ENCODE measurements at places on chromosomes 1 and 21.

DNA sequence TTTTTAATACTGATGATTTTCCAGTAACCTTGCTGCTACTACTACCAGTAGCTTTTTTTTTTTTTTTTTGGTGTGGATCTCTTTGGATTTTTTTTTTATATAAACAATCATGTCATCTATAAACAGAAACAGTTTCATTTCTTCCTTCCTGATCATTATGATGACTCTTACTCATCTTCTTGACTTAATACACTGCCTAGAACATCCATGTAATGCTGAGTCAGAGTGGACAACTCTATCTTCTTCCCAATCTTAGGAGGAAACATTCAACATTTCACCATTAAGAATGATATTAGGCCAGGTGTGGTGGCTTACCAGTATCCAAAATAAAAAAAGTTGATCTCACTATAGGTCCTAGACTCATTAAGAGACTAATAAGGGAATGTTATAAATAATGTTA lies 69.1 kb downstream of the RUSC1 start:
- no peak for DNase-seq

- no peak for DNase-seq
These were observed 42.6 kb upstream of the PIGV start for GRCh38 chr1:26745191-26745590.

DNA sequence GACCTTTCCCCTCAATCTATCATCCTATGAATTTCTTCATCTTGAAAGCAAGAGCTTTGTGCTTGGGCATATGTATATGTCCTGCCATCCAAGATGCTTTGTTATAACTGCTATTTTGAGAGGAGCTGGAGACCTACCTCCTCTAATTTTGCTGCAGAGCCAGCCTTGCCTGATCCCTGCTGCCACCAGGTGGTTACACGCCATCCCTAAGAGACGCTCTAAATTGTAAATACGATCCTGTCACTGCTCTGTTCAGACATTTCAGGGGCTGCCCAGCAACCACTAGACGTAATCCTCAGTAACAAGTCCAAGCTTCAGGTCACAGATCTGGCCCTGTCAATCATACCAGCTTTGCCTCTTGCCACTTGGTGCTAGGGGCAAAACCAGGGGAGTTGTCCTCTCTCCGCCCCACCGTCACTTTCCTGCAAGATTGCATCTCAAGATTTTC lies 32.9 kb downstream of the GPA33 start:
- no peak for DNase-seq

GRCh38 chr1:151864411-151864810 lies 10.9 kb upstream of the THEM5 start:
- DNase-seq = no peak

DNA sequence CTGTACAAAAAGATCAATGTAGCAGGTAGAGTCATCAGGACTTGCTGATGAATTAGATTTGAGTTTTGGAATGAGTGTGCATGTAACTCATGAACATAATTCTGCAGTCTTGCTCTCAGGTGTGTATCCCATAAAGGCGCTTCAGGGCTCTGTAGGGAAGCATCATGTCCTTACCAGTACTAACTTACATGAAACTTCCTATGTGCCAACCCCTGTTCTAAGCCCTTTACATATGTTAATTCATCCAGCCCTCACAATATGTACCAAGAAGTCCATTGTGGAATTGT lies 2.1 kb upstream of the FCRLB start:
- no peak for DNase-seq

DNA sequence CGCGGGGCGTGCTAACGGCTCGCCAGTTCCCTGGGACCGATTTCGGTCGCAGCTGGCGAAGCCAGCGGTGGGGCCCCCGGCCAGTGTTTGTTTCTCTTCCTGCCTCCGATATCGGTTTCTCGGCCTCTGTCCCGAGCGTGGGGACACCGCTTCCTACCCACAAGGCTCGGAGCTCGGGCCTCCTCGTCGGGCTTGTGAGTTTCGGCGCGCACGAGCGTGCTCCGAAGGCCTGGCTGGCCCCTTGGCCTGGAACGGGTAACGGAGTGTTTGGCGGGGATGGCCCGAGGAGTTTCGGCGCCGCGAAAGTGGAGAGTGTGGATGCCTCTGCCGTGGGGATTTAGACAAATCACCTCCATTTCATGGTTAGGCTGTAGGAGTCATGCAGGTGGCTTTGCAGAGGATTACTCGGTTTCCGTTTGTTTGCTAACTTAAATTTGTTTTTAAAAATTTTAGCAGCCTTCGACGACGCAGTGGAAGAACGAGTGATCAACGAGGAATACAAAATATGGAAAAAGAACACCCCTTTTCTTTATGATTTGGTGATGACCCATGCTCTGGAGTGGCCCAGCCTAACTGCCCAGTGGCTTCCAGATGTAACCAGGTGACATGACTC lies 559 bp downstream of the RBBP4 start:
- no peak for DNase-seq

- no peak for DNase-seq
These were observed 59.2 kb downstream of the IVNS1ABP start for GRCh38 chr1:185257950-185258208.

GRCh38 chr1:113058941-113059706 lies 13.9 kb upstream of the LRIG2 start:
- DNase-seq = no peak

DNA sequence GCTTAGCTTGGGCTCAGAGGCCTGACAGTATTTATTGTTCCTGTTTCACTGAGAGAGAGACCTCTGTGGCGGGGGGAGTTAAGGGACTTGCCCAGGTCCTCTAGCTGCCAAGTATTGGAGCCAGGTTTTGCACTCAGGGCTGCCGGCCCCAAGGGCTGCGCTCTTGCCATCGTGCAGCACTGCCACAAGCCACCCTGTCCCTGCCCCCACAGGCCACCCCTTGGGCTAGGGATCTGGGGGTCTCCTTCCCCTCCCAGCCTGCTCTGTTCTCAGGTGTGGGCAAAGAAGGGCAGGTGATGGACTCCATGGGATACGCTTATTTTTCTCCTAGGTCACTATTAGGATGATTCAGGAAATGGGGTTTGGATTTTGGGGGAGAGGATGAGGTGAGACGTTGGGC lies 8.7 kb downstream of the KIAA1614 start:
- no peak for DNase-seq

DNA sequence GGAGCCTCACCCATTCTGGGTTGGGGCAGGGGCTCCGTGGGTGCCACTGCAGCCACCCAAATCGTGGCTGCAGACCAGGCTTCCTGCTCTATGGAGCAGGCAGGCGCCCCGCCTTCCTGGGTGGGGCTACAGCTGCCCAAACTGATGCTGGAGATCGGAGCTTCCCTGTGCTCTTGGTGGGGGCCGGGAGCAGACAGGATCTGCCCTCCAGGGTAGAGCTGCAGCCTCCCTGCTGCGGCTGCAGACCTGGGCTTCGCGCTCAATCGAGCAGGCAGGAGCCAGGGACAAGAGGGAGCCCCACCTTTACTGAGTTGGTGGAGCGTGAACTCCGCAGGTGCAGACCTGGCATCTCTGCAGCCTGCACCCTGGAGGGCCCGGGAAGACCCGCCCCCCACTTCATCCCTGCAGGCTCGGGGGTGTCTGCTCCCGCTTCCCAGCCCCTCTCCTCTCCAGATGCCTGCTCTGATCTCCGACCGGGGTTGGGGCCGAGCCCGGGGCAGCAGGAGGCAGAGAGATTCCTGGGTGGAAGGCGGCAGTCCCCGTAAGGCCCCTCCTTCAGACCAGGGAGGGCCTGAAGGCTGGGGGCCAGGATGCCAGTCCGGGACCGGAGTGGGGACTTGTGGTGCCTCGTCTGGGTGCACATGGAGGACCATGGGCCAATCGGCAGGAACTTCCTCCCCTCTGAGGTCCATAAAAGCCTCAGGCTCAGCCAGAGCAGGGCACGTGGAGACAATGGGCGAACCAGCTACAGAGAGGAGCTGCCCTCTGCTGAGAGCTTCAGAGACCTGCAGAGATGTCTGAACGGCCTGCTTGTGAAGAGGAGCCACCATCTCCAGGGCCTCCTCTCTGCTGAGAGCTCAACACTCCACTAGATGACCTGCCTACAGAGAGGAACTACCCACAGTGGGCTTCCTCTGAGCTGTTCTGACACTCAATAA lies 359.3 kb downstream of the SMYD3 start:
- no peak for DNase-seq

DNA sequence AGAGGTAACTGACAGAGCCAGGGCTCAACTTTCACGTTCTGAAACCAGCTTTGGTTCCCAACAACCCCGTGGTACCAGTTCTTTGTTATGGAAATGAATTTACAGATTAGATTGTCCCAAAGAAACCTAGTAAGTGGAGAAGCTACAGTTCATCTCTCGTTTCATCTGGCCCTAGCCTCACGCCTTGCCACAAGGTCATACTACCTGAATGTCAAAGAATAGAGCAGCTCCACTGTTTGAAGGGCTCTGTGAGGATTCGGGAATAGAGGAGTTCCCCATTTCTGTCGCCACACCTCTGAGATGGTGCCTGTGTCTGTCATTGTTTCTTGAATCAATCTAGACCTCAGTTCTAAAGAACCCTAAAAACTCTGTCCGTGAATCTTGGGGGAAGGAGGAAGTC lies 15.0 kb upstream of the CDC42 start:
- no peak for DNase-seq

- DNase-seq = no peak
These were observed 25.1 kb upstream of the ZNF362 start for GRCh38 chr1:33231166-33231565.

DNA sequence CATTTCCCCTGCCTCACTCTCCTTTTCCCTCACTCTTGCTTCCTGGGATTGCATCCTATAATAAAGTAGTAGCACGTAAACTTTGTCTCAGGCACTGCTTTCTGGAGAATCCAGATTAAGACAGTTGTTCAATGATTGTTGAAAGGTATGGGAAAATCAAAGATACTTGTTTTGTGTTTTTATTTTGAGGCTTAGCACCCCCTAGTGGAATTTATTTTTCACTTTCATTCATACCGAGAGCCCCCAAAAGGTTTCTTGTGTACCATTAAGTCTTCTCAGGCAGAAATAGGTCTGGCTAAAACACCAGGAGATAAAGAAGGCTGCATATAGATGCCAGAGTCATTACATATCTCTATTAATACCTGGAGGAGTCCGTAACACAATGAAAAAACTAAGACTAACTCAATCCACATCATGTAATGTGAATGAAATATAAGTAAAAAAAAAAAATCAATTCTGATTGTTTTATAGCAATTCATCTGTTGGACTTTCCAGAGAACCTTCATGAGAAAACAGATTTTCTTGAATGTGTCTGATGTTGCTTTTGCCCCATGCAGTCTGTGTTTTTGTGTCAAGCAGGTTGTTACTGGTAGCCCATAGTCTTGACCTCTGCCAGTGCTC lies 103.5 kb downstream of the RPE65 start:
- no peak for DNase-seq

DNA sequence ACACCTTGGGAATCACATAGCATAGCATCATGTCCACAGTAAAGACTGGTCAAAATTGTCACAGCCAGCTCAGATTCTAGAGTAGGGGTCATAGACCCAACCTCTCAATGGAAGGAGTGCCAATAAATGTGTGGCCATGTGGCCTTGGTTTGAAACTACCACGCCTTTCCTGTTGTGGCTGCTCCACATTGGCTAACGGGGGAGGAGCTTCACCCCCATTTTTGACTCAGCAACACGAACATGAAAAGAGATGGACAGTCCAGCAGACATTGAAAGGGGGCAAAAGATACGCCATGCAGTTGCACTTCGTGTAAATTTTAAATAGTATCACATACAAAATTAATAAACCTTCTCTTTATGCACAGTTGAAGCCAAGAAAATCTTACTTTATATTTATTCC lies 78.4 kb upstream of the HIVEP3 start:
- no peak for DNase-seq

- DNase-seq = no peak
These were observed 165.5 kb upstream of the NR5A2 start for GRCh38 chr1:199862047-199862446.

GRCh38 chr1:162069334-162070093 lies at the start of gene NOS1AP:
TSS of gene NOS1AP (plus strand) at chr1:162069691. CDS start at chr1:162070178, 487 bp downstream.
- DNase-seq = peak; percentile 62

- DNase-seq = no peak
These were observed 96.8 kb upstream of the PALMD start for GRCh38 chr1:99548943-99549605.

DNA sequence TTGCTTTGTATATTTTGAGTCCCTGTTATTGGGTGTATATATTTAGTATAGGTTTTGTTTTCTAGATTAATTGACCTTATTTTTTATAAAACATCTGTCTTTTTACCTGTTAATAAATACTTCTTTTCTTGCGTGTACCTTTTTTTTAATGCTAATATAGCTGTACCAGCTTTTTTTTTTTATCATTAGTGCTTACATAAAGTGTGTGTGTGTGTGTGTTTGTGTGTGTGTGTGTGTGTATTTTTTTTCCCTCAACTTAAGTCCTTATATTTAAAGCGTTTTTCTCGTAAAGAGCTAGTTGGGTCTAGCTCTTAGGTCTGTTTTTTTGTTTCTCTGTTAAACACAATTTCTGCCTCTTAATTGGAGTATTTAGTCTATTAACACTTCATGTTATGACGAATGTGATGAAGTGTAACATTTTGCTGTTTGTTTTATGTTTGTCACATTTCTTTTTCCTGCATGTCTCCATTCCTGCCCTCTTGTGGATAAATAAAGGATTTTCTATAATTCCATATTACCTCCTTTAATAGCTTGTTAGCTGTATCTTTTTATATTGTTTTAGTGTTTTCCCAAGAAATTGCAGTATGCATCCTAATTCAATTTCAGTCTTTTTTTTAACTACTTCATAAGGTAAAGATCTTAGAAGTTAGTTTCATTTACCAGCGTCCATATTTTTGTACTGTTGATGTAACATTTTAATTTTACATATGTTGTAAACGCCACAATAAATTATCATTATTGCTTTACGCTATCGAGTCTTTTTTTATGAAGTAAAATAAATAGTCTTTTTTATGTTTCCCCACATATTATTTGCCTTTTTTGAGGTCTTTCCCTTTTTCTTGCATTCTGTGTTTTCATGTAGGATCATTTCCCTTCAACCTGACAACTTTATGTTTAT lies 4.3 kb downstream of the PRMT2 start:
- no peak for DNase-seq

DNA sequence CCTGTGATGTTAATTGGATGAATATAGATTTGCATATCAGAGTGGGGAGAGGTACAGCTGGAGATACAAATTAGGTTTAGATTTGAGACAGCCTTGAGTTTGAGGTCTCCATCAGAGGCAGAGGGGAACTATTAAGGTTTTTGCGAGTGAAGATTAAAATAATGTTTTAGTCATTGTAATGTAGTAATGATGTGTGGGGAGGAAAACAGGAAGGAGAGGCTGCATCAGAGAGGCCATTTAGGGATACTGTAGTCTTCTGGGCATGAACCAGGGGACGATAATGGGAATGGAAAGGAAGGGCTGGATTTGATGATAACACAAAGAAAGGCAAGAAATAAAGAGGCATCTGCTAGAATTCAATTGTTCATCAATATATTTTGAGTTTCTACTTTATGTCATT lies 9.5 kb downstream of the CD84 start:
- no peak for DNase-seq

DNA sequence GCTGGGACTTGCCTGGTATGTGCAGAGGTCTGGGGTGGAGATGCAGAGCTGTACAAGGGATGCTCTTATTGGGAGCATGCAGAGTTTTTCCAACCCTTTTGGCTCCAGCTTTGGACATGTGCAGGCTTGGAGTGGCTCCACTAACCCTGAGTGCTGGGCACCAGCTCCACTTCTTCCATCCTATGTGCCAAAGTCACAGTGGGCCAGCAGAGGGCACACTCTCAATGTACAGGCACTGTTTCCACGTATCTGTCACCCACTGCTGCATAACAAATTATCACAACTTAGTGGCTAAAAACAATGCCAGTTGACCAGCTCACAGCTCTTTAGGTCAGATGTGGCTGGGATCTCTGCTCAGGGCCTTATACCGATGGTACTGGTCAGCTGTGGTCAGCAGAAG lies 631.8 kb downstream of the AJAP1 start:
- DNase-seq = peak; percentile 47

- no peak for DNase-seq
These were observed 18.6 kb downstream of the HS2ST1 start for GRCh38 chr1:86933051-86933450.

- no peak for DNase-seq
These were observed 10.4 kb upstream of the GJA8 start for GRCh38 chr1:147892216-147892615.

Measured in CD4-positive, alpha-beta T cell treated with Interleukin-15 for 4 hours (primary cell).